ENCODE measurements at places on chromosomes 11 and 22. TPM values are rescaled to one million over a fixed set of nuclear protein-coding genes. Genes with fewer than 3 reads are reported as not detected.

DNA sequence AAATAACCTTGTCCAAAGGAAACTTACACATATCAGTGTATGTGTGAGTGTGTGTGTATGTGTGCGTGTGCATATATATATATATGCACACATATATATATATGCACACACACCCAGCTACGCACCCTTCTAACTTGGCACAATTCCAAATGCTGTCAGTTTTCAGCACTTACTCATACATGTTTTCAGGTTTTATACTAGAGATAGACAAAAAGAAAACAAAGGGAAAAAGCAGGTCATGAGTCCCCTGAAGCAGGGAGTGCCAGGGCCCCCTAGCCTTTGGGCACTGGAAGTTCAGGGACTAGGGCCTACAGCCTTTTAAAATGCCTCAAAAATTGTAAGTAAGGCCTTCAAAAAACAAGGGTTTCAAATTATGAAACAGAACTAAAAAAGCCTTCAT lies 265.4 kb downstream of the CADM1 start:
- H3K36me3 ChIP-seq, result no peaks in the 10 kb centered on the region
- no peak overlapping the region for H3K27ac ChIP-seq
- no peaks in the 10 kb centered on the region for H3K27me3 ChIP-seq
- H3K4me1 ChIP-seq, result peaks cover 16% of the 10 kb centered on the region
- DNase-seq, result no peak

DNA sequence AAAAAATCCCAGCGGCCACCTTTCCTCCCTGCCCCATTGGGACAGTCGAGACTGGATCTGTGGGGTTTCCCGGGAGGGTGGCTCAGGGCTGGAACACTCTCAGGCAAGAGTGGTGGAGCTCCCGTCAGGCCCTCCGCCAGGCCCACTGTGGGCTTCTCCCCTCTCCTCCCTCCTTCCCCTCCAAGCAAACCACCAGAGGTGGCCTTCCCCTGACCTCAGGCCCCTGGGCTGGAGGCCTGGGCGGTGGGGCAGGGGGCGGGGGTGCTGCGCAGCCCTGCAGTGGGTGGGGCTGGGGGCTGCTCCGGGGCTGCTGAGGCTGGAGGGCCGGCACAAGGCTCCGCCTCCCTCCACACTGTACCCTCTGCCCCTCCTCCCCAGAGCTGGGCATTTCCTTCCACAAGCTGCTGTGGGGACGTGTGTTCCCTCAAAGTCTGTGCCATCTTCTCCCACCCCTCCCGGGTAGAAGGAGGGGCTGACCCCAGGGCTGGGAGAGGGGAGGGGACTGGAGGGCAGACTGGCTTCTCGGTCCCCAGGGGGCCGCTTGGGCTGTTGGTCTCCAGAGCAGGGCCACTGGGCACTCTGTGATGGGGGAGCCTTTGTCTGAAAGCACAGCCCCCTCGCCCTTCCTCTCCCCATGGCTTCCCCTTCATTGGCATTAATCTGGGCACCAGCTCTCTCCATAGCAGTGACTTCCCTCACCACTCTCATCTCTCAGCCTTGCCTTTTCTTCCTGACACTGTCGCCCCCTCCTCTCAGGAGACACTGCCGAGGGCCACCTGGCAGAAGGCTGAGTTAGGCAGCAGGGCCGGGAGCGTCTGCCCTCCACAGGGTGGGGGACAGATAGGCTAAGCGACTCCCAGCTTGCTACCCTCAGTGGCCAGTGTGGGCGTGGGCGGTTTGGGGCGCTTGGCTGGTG lies 7.1 kb downstream of the RCOR2 start:
- H3K36me3 ChIP-seq, result peaks cover 5% of the 10 kb centered on the region
- H3K4me3 ChIP-seq, result no peak overlapping the region
- no peak for DNase-seq
- H3K27ac ChIP-seq, result peak overlapping the region; percentile 69
- H3K4me1 ChIP-seq, result peaks cover 3% of the 10 kb centered on the region
- H3K27me3 ChIP-seq, result no peaks in the 10 kb centered on the region

GRCh38 chr22:20184501-20185165 lies 33.8 kb upstream of the CCDC188 start:
- H3K27ac ChIP-seq, result no peak overlapping the region
- no peaks in the 10 kb centered on the region for H3K36me3 ChIP-seq
- H3K4me3 ChIP-seq, result no peak overlapping the region
- H3K4me1 ChIP-seq, result no peaks in the 10 kb centered on the region
- H3K27me3 ChIP-seq, result peaks cover 4% of the 10 kb centered on the region

The STIP1 gene
- total RNA-seq, result 109 TPM

- no peak for DNase-seq
- no peak overlapping the region for H3K27ac ChIP-seq
- H3K4me3 ChIP-seq, result no peak overlapping the region
- H3K36me3 ChIP-seq, result peaks cover 2% of the 10 kb centered on the region
- H3K4me1 ChIP-seq, result peaks cover 23% of the 10 kb centered on the region
- peaks cover 36% of the 10 kb centered on the region for H3K27me3 ChIP-seq
These were observed 152.5 kb upstream of the CADM1 start for GRCh38 chr11:115656669-115657068.

The SEZ6L gene
- total RNA-seq, result 0.05 TPM
